ENCODE measurements at places on chromosomes 16 and 17.
A peak's percentile ranks its signal among the peaks of the same experiment; 100 is the strongest.

DNA sequence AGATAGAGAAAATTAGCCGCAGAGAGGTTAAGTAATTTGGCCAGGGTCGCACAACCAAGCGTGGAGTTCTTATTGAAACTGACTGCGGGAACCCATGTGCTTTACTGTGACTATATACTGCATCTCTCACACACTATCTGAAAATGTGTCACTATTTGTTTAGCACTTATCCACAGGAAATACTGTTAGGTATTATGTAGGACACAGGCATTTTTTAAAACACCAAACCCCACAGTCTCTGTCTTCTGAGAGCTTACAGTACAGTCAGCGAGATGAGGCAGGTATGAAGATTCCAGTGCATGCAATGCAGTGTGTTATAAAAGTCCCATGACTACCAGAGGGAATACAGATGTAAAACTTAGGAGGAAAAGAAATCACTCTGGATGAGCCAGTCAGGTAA, 11.3 kb downstream of the RBL2 start:
- no peak for DNase-seq

GRCh38 chr17:76153202-76153601, 12.2 kb upstream of the FOXJ1 start:
- no peak for DNase-seq

DNA sequence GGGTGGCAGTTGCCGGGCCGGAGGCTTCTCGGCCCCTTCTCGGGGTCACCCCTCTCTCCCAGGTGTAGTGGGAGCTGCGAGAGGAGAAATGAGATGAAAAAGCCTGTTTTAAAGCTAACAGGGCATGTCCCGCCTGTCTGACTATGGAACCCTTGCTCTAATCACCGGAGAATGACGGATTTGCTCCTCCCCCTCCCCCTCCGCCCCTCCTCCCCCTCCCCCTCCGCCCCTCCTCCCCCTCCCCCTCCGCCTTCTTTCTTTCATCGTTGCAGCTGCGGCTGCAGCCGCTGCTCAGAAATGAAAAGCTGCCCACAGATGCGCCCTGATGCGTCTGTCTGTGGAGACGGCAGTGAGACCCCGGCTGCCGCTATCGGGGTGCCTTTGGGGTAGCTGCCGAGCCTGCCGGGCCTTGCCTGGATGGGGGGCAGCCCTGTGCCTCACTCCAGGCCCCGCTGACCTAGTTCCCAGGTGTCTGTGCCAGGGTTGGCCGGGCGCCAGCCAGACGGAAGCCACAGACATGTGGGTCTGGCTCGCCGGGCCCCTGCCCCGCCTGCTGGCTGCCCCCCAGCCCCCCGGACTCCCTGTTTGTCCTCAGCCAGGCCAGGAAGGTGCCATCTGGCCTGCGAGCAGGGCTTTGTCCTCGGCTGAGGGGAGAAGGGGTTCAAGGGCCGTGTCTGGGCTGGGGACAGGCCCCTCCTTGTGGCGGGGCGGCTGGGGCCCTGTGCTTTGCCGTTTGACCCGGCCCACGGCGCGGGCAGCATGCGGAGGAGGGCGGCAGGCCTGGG, 37.7 kb downstream of the GINS2 start:
- DNase-seq, result no peak

GRCh38 chr17:2137342-2138098, 82.6 kb downstream of the HIC1 start:
- DNase-seq, result no peak

GRCh38 chr17:63165400-63165799, 199.4 kb downstream of the TANC2 start:
- DNase-seq, result no peak

DNA sequence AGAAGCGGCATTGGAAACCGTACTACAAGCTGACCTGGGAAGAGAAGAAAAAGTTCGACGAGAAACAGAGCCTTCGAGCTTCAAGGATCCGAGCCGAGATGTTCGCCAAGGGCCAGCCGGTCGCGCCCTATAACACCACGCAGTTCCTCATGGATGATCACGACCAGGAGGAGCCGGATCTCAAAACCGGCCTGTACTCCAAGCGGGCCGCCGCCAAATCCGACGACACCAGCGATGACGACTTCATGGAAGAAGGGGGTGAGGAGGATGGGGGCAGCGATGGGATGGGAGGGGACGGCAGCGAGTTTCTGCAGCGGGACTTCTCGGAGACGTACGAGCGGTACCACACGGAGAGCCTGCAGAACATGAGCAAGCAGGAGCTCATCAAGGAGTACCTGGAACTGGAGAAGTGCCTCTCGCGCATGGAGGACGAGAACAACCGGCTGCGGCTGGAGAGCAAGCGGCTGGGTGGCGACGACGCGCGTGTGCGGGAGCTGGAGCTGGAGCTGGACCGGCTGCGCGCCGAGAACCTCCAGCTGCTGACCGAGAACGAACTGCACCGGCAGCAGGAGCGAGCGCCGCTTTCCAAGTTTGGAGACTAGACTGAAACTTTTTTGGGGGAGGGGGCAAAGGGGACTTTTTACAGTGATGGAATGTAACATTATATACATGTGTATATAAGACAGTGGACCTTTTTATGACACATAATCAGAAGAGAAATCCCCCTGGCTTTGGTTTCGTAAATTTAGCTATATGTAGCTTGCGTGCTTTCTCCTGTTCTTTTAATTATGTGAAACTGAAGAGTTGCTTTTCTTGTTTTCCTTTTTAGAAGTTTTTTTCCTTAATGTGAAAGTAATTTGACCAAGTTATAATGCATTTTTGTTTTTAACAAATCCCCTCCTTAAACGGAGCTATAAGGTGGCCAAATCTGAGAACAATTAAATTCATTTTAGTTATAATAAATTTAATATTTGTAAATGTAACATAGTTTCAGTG, 1.7 kb downstream of the HEXIM1 start:
- peak; percentile 25 for DNase-seq

- no peak for DNase-seq
Observed at GRCh38 chr17:6936370-6937028, 59.4 kb upstream of the ALOX12 start.

DNA sequence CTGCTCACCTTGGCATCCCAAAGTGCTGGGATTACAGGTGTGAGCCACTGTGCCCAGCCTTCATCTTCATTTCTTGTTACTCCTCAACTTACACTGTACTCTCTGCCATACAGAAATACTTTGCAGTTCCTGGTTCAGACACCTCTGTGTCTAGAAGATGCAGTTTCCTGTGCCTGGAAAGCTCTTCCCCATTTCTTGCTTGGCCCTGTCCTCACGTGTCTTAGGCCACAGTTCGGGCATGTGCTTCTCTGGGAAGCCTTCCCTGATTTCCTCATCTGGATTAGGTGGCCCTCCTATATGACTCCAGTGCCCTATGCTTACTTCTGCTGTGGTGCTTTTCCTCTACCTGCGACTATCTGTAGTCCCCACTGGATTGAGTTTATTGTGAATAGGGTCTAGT, 26.5 kb upstream of the CDR2 start:
- no peak for DNase-seq

DNA sequence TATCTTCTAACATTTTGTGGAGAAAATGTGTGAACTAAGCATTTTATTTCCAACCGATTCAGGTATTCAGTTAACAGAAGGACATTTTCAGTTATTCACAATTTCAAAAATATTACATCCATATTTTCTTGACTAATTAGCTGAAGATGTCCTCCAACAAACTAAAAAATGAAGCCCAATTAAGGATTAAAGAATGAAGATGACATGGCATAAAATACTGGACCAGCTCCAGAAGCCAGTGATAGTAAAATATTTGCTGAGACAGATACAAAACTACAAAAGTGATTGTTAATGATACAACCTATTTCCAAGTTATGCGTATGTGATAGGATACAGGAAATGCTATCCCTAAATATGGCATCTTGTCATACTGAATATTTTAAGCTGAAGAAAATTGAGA, 48.6 kb downstream of the PMP22 start:
- no peak for DNase-seq

DNA sequence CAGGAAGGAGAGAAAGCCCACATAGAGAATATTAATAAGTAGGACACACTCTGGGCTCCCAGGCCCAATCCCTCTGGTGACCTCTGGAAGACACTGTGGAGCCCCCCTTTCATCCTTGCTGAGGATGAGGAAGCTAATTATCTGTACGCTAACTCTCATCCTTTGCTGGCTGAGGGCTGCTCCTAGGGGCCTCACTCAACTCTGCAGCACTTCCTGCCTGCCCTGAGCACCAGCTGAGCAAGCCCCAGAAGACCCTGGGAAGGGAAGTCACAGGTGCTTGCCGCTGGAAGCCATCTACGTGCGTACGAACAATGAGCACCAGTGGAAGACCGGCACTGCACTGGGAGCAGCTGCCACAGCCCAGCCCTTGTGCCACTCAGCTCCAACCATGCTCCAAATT, 145.8 kb upstream of the CDH5 start:
- no peak for DNase-seq

DNA sequence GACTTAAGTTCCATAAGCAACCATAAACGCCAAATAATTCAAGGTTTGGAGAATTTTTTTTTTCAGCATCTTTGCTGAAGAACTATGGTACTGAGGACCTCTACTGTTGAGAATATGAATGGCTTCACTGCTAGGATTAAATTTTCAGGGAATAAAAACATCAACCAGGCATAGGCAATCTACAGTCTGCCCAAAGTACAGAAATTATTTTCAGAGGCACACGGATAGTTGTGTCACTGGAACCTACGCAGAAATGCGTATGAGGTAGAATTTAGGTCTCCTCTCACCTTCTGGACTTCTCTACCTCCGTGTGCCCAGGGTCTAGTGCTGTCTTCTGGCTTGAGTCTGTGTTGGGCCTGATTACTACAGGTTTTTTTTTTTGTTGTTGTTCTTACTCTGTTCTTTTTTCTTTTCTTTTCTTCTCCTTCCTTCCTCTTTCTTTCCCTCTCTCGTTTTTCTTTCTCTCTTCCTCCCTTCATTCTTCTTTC, 39.7 kb downstream of the NACA2 start:
- no peak for DNase-seq

DNA sequence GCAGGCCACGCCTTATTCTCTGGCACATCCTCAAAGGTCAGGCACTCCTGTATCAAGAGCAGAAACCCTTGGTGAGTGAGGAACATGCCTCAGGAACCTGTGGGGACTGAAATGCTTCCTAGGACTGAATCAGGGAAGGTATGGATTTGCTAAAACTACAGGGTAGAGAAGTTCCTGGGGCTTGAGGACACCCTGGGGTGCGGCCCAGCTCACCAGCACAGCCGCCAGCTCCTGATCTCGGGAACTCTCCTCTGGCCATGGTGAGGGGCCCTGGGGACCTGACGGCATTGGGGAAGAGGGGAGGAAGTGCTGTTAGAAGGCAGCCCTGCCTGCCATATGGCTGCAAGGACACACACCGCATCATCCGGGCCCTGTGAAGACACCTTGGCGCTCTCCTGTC, 7.5 kb downstream of the ZSCAN10 start:
- DNase-seq, result no peak

DNA sequence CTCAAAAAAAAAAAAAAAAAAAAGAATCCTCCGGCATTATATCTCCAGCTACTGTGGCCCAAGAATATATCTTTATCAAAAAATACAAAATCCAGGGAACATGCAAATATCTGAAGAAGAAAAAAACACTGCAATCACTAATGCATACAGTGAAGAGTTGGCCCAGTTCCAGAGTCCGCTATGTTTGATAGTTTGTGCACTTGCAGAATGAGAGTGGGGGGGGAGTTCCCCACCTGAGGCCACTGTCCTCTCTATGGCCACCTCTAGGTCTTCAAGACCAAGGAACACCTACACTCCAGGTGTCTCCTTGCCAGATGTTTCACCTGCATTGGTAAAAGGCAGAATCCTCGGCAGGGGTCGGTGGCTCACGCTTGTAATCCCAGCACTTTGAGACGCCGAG, 4.0 kb downstream of the ZNF785 start:
- DNase-seq, result no peak

GRCh38 chr17:75267411-75268232, 3.4 kb downstream of the MIF4GD start:
- no peak for DNase-seq

- DNase-seq, result no peak
Observed at GRCh38 chr17:51353296-51353695, 93.0 kb downstream of the UTP18 start.

- DNase-seq, result no peak
Observed at GRCh38 chr16:19393226-19394111, 24.2 kb upstream of the TMC5 start.

DNA sequence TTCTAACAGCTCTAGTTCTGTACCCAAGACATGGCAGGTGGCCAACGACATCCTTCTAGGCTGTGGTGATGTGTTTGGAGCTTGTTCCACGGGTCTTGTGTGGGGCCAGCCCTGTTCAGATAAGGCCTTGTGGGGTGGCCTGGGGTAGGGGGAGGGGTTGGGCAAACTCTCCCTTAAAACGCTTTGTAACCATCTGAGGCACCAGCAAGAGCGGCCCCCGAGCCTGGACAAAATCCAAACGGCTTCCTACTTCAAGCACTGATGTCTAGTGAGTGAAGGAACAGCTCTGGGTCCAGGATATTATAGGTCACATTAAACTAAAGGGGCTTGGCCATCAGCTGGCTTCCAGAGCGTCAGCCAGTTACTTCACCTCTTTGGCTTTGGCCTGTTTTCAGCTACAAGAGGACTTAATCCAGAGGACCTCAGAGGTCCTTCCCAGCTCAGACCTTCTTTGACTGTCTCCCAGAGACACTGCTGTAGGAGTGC, 11.9 kb downstream of the SERPINF1 start:
- no peak for DNase-seq

DNA sequence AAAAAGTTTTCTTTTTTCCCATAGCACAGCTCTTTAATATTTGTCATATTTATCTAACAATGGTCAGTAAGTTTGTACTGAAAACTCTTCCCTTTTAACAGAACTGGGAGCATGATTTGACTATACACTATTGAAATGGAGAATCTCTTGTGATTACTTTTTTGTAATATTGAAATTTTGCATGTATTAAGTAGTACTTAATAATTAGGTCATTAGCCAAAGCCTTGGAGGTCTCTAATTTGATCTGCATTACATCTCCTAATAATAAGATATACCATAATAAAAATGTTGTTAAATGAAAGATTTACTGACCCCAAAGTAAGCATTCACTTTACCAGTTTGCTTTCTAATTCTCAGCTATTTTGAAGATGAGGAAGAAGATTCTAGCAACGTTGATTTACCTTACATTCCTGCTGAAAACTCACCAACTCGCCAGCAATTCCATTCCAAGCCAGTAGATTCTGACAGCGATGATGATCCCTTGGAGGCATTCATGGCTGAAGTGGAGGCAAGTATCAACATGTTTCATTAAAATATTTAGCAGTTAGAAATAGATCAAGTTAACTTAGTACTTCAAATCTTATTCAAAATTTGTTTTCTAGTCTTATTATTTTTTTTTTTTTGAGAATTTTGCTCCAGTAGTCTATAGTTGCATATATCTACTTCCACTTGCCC, 18.2 kb downstream of the DDX42 start:
- no peak for DNase-seq

- no peak for DNase-seq
Observed at GRCh38 chr17:69450918-69451317, 36.4 kb downstream of the MAP2K6 start.

DNA sequence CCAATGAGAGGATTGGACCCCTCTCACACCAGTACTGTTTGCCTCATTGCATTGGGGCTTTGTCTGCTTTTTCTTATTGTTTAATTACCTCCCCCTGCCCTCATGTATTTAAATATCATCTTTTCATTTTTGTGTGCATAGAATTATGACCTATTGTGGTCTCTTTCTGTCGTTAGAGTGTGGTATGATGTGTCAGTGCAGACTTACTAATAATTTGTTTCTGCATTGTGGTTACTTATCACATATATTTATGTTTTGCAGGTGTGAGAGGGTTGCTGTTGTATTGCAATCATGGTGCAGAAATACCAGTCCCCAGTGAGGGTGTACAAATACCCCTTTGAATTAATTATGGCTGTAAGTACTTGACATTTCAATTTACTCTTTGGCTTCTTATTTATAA, 2.5 kb downstream of the SEC14L1 start:
- DNase-seq, result no peak

- DNase-seq, result no peak
Observed at GRCh38 chr16:77928096-77928495, 94.3 kb upstream of the CLEC3A start.
